GM06990 (cell line): ENCODE measurements at places on chromosomes 6 and 20.

GRCh38 chr6:168105813-168106632 is 27.0 kb upstream of the FRMD1 start:
- no peak for DNase-seq

- no peak for DNase-seq
These were observed 34.6 kb upstream of the ADGRF1 start for GRCh38 chr6:47076422-47077344.

- DNase-seq, result no peak
These were observed 9.6 kb upstream of the LY6G5C start for GRCh38 chr6:31690231-31691077.

DNA sequence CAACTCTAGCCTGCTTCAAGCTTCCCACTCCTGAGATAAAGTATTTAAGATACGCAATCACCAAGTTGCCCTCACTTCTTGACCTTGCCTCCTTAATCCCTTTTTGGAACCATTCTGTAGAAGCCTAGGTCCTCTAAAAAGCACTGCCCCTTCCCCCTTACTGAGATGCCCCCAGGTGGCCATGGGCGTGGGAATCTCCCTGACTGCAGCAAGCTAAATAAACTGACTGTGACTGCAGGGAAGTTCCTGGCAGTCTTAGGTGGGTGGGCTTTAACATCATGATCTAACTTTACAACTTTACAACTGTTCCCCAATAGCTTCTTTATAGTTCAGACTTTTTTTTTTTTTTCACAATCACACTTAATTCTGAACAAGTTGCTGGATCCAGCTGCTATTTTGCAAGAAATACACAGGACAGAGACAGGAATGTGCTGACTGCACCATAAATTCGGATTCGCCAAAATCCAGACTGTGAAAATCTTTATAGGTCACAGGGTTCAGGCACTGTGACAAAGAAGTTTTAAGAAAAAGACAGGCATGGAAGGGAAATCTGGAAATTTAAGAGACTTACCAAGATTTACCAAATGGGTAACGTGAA is 344.2 kb upstream of the SULF2 start:
- no peak for DNase-seq

GRCh38 chr6:25278261-25278913 is 787 bp upstream of the CARMIL1 start:
- no peak for DNase-seq

DNA sequence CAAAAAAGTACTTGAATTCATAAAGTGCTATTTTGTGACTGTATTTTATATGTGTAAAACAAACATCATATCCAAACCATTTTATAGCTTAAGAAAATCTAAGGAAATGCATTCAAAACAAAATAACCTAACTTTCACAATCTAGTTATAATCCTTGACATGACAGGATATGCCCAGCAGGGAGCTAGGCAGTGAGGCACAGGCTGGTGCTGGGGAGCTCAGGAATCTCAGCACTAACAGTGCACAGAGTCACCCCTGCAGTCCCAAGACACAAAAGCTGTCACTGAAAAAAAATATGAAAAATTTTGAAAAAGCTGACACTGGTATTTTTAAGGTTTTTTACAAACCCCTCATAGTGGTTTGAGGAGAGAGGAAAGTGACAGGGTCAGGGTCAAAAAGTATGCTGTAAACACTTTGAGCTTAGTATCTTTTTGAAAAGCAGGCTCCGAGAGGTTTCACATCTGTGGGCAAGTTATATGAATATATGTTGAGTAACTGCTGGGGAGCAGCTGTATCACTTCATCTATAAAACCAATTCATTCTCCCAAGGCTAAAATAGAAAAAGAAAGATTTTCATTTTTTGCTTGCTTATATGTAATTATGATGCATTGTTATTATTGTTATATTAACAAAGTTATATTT is 24.1 kb downstream of the LGSN start:
- no peak for DNase-seq

DNA sequence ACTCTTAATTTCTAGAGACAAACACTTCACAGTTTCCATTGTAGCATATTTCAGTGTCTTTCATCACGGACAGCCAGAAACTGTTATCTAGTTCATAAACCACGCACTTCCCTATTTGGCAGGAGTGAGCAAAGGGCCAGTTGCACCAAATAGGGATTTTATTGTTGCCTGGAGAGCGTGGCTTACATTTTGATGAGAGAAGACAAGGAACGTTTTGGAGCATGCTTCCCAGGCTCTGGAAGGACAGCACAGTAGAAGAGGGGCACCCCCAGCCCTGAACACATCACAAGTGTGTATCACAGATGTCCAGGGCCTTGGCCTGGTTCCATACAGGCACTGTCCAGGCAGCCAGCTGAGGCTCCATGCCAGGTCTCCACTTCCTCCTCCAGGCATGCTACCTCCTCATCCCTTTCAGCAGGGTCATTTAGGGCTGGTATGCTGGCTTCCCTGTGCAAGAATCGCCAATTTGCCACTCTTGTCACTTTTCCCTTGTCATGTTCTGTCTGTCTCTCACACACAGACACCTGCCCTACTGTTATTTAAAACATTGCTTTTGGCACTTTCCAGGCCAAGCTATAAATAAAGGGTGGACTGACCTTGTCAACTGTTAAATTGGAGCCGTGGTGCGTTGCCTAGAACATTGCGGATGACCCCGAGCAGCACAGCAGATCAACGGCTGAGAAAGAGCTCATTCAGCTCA is 235.0 kb upstream of the GMDS start:
- no peak for DNase-seq

GRCh38 chr6:29490055-29490454 is 2.3 kb upstream of the MAS1L start:
- DNase-seq, result no peak

- DNase-seq, result no peak
These were observed 253.6 kb downstream of the RNGTT start for GRCh38 chr6:88709819-88710246.

DNA sequence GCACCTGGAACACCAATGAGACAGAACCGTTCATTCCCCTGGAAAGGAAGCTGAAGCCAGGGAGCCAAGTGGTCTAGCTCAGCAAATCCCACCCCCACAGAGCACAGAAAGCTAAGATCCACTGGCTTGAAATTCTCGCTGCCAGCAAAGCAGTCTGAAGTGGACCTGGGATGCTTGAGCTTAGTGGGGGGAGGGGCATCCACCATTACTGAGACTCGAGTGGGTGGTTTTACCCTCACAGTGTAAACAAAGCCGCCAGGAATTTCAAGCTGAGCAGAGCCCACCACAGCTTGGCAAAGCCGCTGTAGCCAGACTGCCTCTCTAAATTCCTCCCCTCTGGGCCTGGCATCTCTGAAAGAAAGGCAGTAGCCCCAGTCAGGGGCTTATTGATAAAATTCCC is 53.1 kb downstream of the KIF16B start:
- no peak for DNase-seq

DNA sequence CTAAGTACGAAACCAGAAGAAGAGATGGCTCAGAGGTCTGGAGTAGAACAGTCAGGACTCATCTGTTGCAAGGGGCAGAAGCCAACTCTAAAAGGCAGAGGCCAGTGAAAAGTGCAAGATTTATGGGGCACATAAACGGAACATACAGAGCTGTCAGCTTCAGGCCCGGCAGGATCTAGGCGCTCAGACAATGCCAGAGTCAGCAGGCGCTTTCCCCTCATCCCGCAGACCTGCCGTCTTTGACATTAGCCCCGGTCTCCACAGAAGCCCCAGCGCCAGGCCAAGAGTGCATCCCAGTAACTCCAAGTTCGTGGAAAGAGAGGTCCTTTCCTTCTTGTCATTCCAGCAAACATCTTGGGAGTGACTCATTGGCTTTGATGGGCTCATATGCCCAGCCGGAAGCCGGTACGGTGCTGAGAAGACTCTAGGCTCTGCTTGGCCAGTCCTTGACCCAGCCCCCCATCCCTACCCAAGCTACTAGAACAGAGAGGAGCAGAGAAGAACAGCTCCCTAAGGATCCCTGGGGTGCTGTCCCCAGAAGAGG is 260.9 kb downstream of the TAF4 start:
- DNase-seq, result no peak

DNA sequence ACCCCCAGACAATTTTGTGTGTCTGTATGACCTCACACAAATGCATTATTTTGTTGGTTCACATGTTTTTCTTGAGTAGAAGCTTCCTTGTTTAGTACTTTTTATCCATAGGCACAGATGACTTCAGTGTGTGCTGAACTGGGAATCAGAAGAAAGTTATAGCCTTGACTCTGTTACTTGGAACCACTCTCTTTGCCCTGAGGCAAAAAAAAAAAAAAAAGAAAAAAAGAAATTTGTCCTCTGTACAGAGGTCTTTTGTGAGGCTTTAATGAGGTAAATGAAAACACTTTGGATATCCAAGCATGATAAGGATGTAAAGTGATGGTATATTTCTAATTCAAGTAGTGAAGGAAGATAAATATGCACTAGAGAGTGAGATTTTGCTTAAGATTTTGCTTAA is 51.9 kb downstream of the TRMT11 start:
- DNase-seq, result no peak

DNA sequence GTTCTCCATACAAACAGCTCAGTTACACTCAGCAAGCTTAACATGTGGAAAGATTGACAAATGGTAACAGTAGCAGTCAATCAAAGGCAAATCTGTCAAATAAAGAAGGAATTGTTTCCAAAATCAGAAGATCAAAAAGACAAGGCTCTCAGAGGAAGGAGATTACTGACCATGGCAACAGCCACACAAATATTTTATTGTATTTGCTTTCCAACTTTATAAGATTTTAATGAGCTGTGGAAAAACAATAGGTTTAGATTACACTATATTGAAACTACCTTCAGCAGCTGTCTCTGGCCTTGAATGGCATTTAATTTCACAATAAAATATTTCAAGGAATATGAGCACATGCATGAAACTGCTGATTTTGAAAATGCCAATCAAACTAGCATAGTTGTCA is 1143.9 kb upstream of the GJE1 start:
- DNase-seq, result no peak

DNA sequence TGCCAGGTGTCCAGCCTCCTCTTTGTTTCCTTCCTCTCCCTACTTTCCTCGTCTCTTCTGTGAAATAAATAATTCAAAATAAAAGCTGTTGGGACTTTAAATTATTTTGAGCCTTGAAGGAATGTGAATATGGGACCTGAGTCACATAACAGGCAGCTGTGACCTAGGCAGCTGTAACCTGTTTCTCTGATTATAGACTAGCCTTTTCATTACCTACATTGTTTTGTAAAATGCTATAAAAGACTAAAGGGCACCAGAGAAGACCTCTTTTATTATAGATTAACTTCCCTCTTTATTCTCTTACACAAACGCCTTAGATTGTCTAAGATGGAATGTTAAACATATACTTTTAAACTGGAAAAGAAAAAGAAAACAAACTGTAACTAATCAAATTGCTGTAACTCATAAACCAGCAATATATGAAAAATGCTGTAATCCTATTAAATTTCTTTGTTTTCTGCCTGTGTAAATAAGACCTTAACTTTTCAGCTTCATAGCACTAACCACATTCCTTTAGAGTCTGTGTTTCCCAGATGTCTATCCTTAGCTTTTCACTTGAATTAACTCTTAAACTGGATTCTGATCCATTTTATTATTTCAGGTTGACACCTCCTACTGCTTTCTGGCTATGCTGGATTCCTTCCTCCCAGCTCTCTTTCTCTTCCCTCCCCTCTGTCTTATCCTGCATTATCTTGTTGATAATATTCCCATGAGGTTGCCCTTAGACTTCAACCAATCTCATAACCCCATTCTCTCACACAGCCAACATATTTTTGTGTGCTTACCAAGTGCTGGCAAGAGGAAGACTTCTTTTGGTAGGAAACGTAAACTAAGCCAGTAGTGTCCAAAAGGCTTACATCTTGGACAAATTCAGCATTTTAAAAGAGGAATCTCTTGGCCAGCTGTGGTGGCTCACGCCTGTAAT is 69.2 kb downstream of the TPD52L1 start:
- no peak for DNase-seq

GRCh38 chr6:28953039-28953584 is 29.3 kb upstream of the TRIM27 start:
- peak; percentile 29 for DNase-seq

DNA sequence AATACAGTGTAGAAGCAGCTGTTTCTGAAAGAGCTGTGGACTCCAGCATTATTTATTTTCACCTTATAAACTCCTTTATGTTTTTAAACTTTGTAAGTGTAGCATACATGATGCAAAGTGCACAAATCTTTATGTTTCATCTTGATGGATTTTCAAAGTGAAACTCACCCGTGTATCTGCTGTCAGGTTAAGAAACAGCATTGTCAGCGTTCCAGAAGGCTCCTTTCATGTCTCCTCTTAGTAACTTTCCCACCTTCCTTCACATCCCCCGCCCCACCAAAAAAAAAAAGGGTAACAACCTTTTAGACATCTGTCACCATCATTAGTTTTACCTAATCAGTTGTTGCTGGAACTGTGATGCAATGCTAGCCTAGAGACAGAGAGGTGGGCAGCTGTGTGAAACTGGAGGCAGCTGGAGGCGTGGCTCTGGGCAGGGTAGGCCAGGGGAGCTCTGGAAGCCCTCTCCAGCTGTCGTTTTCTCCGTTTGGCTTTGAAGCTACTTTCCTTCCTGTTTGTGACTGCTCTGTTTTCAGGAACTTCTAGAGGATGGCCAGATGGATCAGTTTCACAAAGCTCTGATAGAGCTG is 7.2 kb downstream of the ACTR5 start:
- DNase-seq, result no peak

GRCh38 chr6:157235600-157236039 is 87.7 kb downstream of the TMEM242 start:
- DNase-seq, result no peak

- DNase-seq, result no peak
These were observed 110.0 kb downstream of the PPP1R14C start for GRCh38 chr6:150252714-150253444.

DNA sequence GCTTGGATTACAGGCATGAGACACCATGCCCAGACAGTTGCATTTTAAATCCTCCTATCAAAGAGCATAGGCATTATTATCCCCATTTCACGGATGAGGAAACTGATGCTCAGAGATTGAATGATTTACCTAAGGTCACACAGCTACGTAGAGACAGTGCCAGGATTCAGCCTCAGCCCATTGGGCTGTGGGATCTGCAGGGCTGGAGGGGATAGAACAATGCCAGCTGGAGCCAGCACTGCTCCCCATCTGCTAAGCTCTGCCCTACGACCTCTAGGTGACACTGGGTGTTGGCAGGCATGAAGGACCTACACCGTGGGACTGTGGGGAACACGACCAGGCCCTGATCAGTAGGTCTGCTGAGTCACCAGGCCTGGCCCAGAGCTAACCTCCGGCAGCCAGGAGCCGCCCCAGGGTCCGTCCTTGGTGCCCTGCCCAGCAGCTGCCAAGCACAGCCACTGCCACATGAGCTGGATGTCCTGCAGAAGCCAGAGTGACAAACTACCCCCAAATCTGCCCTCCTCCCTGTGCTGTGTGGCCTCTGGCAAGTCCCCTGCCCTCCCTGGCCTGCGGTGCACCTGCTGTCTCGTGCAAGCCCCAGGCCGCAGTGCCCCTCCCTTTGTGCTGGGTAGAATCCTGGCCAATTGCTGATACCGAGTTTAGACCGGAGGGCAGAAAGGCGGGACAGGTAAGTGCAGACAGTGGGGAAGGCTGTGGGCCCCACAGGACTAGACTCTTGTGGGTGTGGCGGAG is 47.6 kb upstream of the PTGIS start:
- no peak for DNase-seq

GRCh38 chr6:21396313-21396712 is 197.2 kb upstream of the SOX4 start:
- DNase-seq, result no peak
